NAMALWA (cell line): ENCODE measurements at places on chromosomes 5 and 9.

- no peak for DNase-seq
These were observed 124.0 kb upstream of the TAF11L2 start for GRCh38 chr5:17373814-17374556.

DNA sequence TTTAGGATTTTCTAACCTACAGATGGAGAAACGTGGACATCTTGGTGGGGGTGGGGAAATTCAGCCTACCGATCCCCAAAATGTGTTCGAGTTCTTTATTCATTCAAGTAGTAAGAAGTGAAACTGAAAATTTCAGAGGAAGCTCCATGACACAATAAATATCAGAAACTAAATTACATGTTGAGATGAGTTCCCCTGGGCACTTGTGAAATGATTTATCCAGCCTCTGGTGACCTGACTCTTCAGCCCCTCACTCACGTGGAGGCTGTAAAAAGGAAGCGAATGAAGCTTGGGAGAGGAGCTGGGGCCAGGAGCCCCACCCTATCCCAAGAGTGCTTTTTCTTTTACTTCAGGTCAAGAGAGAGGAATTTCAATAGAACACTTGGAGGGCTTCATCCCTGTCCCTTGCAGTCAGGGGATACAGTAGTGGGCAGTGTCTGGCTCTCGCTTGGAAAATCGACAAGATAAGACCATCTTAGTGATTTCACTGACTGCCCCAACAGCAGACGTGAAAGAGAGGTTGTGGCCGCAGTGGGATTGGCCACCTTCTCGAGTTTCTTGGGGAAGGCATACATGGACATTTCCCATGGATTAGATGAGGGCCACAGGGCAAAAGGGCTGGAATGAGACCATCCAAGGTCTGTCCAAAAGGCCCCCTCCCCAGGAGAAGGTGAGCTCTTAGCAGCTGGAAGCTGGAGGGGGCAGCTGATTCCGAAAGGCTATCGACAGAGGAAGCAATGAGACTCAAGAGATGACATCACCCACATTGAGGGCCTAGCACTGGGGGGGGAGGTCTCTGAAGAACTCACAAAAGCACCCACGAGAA is 76.8 kb upstream of the SH3PXD2B start:
- DNase-seq = no peak

DNA sequence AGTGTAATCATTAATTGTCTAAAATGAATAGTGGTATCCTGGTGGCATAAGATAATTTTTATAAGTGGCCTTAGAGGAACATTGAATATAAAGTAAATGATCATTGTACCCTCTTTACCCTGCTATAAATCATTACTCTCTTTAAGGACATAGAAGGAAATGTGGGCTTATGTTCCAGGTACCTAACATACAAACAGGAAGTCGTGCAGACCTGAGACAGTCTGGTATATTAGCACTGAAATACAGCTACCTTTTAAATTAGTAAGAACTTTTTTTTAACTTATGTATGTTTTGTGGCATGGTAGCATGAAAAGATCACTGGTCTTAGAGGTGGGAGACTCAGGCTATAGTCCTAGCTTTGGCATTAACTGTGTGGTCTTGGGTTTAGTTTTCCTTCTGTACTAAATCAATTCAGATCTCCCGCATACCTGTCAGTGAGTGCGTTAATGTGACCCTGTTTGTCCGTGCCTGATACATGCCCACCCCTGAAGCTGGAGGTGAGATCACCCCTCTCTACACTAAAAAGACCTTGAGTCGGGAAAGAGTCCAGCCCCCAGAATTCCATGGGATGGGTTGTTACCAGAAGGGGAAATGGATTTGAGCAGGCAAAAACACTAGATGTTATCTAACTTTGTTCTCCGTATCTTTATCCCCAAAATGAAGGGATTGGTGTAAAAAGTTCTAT is 59.4 kb upstream of the ERBIN start:
- no peak for DNase-seq

DNA sequence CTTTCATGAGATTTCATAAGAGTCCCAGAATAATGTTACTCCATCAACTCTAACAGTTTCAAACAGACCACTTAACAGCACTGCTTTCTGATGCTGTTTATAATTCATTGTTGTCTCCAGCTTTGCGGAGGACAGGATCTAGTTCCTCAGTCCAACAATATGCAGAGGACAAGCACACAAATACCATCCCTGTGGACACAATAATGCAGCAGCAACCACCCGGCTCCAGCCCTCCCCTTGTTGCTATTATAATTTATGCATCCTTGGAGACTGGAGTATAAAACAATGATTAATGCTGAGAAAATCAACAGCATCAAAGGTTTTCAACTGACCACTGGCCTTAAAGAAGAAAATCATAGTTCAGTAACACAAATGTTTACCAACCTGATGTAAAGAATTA is 108.3 kb downstream of the DENND1A start:
- no peak for DNase-seq

- DNase-seq = peak; percentile 33
These were observed 2.1 kb downstream of the NR4A3 start for GRCh38 chr9:99823681-99824377.

- no peak for DNase-seq
These were observed 30.4 kb downstream of the GLT6D1 start for GRCh38 chr9:135608999-135609317.

DNA sequence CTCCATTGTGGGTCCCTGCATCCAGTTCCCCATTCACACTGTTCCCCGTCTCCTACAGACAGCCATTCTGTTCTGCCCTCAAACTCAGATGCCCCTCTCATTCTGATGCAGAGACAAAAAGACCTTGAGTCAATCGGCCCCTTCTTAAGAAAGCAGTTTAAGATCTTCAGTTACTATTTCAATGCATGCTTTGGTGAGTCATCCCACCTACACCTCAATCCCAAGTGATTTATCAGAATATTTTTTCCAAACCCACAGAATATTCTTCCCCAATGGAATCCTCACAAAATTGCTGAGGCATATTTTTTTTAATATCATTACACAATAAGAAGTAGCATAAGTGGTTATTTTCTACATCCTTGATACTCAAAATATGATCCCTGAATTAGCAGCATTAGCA is 92.4 kb upstream of the SLC1A1 start:
- no peak for DNase-seq

GRCh38 chr9:468766-469426 is 254.2 kb downstream of the DOCK8 start:
- DNase-seq = peak; percentile 63

- no peak for DNase-seq
These were observed 172.7 kb upstream of the KLF9 start for GRCh38 chr9:70587201-70587600.

DNA sequence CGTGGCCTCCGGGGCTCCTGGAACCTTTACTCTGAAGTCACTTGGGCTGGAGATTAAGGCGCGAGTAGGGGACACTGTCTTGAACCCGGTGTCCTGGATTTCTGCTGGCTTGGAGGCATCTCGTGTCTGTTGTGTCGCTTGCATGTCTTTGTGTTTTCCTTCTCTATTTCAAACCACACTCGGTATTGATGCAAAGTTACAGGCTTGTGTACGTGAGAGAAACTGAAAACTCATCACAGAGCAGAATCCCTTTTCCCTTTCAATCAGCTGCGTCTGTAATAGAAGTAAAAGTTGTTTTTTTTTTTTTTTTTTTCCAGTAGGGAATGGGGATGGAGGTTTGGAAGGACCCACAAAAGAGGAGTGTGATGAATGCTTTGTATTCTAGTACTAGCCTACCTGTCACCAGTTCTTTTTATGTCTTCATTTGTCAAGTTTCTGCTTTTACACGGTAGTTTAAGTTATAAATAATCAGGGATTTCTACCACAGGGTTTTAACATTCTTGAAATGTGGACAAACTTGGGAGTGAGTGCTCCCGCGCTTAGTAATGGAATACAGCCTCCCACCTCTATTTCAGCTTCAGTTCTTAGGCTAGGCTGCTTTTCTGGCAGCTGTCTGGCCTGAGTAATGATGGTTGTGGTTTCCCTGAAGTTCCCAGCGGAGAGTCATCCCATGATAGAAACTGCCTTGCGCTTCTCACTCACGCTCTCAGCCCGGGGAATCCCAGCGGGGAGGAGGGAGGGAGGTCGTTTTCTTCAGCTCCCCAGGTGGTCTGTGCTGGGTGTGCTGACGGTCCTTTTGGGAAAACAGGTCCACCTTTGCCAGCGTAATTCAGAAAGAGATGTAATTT is 763 bp downstream of the TJP2 start:
- peak; percentile 40 for DNase-seq

- DNase-seq = no peak
These were observed 29.5 kb downstream of the CAST start for GRCh38 chr5:96691503-96692303.

- DNase-seq = no peak
These were observed 138.8 kb downstream of the DROSHA start for GRCh38 chr5:31393126-31393525.

- DNase-seq = no peak
These were observed 38.0 kb upstream of the RETREG1 start for GRCh38 chr5:16654647-16655334.

- DNase-seq = no peak
These were observed 269.9 kb downstream of the MTRR start for GRCh38 chr5:8138884-8139283.

- no peak for DNase-seq
These were observed 85.8 kb upstream of the TAS2R1 start for GRCh38 chr5:9715891-9716335.

GRCh38 chr9:88738709-88739108 is 203.7 kb downstream of the NXNL2 start:
- no peak for DNase-seq

GRCh38 chr9:108389056-108389455 is 466.7 kb downstream of the ACTL7B start:
- DNase-seq = no peak

GRCh38 chr9:133875131-133875530 is 117.0 kb downstream of the VAV2 start:
- no peak for DNase-seq

DNA sequence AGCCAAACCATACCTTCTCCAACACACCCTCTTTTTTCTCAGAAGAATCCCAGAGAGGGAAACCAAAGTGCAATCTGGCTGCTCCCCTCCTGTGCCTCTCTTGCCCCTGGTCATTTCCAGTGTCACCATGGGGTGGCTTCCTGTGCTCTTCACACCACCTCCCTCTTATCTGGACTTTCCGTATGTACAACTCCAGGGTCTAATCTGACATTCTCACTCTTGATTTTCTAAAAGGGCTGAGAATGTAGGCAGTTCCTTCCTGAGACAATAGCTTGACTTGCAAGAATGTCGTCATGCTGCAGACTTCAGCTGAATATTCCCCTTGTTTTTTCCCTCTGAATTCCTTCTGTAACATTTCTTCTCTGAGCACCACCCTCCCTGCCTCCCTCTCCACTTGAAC is 110.2 kb downstream of the FBXL7 start:
- DNase-seq = no peak

DNA sequence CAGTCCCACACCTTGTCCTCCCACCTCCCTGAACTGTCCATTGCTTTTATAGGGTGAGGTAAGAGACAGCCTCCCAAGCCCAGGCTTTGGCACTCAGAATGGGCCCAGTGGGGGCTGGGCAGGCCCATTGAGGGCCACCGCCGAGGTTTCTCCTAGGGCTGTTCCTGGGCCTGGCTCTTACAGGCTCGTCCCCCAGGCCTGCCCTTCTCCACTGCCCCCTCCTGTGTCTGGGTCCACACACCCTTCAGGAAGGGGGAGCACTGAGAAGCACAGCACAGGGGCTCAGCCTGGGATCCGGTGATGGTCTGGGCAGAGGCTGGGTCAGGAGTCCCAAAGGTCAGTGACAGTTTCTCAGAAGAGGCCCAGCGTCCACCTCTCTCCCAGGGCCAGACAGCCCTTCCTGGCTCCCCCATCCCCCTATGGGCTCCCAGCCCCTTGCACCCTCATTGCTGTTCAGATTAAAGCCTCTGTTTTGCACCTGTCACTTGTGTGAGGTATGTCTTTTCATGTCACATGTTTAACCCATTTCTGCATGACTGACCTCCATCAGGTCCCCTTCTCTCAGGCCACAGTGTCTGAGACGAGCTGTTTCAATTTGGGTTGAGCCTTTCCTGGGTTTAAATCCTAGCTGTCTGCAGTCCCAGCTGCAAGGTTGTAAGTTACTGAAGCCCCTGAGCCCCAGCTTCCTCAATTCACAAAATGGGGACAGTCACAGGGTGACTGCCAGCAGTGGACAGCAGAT is 29.4 kb downstream of the IER5L start:
- DNase-seq = peak; percentile 56

GRCh38 chr5:109328626-109329025 is 81.1 kb downstream of the PJA2 start:
- DNase-seq = no peak

- no peak for DNase-seq
These were observed 1613.8 kb downstream of the MAT2B start for GRCh38 chr5:165119175-165119574.

GRCh38 chr5:33035851-33036527 is 324.9 kb downstream of the NPR3 start:
- no peak for DNase-seq

GRCh38 chr9:109314011-109314531 is 6.8 kb downstream of the EPB41L4B start:
- DNase-seq = no peak

GRCh38 chr9:120383999-120384924 is 195.7 kb downstream of the CDK5RAP2 start:
- DNase-seq = no peak

- DNase-seq = no peak
These were observed 268.3 kb downstream of the RAB3C start for GRCh38 chr5:58851153-58851552.

DNA sequence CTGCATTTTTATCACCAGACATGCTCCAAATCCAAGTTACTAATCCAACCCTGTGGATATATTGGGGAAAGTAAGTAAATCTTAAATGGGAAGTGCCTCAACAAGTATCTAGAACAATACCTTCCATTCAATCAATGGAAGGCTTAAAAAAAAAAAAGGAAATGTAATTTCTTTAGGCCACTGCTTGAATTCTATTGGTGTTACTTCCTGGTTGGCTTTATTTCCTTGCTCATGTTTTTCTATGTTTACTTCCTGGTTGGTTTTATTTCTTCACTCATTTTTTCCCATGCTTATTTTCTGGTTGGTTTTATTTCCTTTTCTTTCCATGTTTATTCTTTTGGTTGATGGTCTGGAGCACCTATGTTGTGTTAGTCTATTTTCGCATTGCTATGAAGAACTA is 363.9 kb downstream of the KDM4C start:
- no peak for DNase-seq

DNA sequence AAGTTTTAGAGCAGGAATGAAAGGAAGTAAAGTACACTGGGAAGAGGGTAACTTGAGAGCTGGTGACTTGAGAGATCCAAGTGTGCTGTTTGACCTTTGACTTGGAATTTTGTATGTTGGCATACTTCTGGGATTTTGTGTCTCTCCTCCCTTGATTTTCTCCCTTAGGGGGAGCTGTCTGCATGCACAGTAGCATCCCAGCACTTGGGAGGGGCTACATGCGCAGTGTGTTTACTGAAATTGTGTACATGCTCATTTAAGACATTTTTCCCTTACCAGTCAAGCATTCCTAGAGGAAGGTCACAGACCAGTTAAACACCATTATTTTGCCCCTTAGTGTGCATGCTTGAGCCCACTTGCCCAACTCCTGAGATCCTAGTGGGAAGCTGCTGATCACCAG is 120.1 kb downstream of the ZNF622 start:
- no peak for DNase-seq

GRCh38 chr5:50550993-50551392 is 109.9 kb upstream of the EMB start:
- no peak for DNase-seq
